Heart left ventricle (tissue), 16 donors: ENCODE measurements at places on chromosomes 16 and 17.
A peak's percentile ranks its signal among the peaks of the same experiment; 100 is the strongest.

GRCh38 chr17:45147581-45148182, 593 bp upstream of the HEXIM1 start:
- peak; percentile 88 for DNase-seq

- no peak for DNase-seq
Measured at GRCh38 chr16:9275377-9275776, 183.9 kb downstream of the HAPSTR1 start.

- DNase-seq: no peak
Measured at GRCh38 chr16:77657016-77657415, 65.3 kb upstream of the NUDT7 start.

DNA sequence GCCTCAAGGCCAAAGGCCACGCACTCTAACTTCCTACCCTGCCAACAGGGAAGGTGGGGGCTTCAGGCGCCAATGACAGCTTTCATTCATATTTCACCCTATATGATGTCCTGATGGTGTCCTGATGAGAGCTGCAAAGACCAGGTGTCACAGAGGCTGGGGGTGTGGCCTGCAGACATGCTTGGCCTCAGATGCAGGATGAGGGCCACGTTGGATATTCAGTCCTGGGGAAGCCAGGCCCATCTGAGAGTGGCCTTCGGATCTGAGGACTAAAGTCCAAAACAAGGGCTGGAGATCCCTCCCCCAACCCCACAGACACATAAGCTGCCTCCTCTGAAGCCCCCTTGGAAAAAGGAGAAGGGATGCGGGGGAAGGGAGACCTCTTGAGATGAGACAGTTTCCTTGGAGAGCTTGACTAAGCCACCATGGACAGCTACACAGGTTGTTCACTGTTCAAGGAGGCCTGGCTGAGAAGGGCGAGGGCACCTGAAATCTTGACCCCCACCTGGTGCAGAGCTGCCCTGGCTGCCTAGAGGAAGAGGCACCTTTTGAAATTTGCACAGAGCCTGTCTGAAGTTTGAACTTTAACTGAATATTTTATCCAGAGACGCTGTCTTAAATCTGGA, 24.3 kb upstream of the GSG1L start:
- no peak for DNase-seq

- no peak for DNase-seq
Measured at GRCh38 chr16:9338510-9338909, 247.1 kb downstream of the HAPSTR1 start.

- DNase-seq: no peak
Measured at GRCh38 chr17:64063088-64063487, 42.7 kb upstream of the ICAM2 start.

DNA sequence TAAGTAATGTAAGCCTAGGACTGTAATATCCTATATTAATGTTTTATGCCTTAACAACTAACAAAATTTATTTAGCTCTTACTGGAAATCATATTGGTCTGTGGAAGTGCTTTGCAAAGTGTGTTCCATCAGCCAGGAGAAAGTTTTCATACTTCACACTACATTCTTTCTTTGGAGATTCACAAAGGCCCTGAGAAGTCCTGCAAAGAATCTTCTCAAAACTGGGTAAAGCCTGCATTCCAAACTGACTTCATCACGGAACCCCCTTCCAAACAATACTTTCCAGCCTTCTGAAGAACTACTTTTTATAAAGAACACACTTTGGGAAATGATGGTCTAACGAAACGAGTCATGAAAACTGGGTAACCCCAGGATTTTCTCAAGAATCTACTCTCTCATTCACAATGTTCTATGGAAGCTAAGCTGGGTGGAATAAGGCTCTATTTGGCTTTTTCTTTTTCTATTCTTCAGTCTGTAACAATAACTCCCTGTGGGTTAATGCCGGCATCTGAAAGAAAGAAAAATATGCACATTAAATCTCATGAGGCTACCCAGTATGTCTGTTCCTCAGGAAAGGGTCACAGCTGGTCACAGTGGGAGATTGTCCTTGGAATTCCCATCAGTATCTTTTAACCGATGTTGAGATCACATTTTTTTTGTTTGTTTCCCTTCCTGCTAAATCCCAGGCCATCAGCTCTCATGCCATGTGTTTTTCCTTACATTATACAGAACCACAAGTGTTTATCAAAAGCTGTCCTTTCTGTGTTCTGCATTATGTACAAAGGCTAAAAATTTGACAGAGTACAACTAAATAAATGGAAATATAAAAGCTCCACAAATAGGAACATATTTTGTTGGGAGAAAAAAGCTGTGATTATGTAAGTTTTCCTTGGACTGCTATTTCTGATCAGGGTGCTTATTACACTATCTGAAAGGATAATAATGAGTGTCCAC, 12.8 kb upstream of the AKAP1 start:
- no peak for DNase-seq

DNA sequence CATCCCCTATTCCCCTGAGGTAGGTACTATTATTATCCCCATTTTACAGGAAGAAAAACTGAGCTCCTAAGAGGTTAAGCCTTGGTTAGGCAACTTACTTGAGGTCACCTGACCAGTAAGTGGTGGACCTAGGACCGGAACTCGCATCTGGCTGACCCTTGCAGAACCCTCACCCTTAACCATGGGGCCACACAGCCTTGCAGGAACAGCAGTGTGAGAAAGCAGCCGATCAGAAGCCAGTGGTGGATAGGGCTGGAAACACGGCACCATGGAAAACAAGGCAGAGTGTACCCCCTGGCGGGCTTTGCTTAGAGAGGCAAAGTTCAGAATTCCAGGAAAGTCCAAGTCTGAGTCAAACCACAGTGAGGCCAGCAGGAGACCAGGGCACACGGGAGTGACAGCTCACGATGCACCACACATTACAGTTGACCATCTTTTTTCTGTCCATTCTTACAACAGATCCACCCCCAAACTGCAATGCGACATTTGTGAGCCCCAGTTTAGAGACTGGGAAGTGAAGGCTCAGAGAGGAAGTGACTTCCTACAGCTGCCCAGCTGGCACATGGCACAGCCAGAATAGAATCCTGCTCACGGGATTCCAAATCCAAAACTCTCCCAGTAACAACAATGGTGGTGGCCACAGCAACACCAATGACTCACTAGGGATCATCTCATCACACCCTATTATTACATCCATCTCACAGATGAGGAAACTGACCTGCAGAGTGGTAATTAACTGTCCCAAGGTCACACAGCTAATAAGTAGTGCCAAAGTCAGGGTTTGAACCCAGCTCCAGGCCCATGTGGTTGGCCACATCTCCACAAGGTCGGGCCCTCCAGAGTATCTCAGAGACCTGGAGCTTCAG, 20.3 kb downstream of the KIFC3 start:
- peak; percentile 11 for DNase-seq

- no peak for DNase-seq
Measured at GRCh38 chr17:66149562-66149961, 42.4 kb downstream of the CEP112 start.

DNA sequence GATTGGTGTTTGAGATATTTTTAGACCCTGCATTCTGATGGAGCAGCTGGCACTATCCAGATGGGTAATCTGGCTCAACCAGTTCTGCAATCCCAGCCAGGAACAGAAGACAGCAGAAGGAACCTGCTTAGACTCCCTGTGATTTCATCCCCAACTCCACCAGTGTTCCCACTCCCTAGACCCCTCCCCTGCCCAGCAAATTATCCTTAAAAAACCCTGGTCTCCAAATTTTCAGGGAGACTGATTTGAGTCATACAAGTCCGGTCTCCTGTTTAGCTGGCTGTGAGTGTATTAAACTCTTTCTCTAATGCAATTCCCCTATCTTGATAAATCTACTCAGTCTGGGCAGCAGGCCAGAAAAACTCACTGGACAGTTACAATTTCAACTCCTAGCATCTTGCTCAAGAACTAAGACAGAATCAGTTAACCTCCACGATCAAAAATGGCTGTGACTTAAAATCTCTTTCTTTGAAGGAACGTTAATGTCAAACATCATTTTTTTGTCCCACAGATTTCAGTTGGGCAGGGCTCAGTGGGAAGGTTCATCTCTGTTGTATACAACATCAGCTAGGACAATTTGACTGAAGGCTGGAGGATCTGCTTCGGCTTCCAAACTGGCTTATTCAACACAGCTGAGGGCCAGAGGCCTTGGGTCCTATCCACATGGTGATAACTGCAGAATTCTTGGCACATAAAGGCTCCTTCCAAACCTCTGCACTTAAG, 4.9 kb upstream of the RBL2 start:
- no peak for DNase-seq

GRCh38 chr16:87125206-87126155, 191.7 kb downstream of the C16orf95 start:
- DNase-seq: peak; percentile 70

DNA sequence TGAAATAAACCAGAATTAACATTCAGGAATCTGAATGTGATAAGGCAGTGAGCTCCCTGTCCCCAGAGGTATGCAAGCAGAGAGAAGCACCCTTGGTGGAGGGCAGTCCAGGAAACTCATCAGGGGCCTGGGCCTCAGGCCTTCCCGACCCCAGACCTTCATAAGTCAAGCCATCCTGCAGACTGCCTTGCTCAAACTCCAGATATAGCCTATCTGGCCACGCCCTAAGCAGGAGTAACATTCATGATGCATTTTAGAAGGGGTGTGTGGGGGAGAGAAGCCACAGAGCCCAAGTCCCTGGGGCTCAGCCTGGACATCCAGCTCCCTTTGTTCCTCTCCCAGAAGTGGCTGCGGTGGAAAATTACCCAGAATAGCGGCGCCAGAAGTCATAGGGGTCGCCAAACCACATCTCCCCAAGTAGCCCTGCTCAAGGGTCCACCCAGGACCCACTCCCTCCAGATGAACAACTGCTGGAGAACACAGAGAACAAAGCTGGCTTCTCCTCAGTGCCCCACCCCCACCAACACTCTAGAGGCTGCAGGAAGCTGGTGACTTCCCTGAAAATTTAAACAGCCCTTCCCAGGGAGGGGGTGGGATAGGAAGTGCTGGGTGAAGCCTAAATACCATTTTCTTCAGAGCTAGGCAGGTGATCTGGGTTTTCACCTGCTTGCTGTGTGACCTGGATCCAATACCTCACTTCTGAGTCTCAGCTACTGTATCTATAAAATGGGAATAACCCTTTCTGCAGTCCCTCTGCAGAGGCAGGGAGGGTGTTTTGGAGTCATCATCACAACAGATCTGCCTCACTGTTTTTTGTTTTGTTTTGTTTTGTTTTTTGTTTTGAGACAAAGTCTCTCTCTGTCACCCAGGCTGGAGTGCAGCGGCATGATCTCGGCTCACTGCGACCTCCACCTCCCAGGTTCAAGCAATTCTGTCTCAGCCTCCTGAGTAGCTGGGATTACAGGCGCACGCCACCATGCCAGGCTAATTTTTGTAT, 1.5 kb upstream of the SREBF1 start:
- DNase-seq: peak; percentile 83

DNA sequence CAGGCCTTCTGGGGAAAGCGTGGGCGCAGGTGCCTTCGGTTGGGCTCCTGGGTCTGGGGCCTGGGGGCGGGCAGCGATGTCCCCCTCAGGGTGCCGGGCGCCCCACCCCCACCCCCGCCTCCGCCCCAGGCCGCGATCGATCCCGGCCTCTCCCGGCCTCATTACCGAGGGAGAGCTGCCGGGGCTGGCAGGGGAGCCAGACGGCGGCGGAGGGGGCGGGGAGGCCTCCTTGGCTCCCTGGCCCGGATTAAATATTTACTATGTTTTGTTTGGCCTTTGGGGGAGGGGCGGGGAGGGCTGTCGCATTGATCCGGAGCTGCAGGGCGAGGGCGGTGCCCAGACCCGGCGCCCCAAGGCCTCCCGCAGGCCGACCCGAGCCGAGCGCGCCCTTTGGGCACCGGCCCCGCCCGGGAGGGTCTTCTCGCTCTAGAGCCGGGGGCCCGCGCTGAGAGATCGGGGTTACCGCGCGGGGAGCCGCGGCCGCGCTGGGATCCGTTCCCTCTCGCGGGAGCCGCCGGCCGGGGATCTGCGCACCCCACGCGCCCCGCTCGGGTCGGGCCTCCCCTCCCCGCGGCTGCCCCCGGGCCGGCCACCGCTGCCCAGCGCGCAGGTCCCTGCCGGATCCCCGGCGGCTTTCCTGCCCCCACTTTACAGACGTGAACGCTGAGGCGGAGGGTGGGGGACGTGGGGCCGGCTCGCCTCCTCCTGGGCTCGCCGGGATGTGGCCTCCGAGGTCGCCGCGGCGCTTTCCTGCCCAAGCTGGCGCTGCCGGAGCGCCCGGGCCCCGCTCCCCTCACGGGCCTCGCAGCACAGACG, 27.0 kb downstream of the RTN4RL1 start:
- DNase-seq: no peak

DNA sequence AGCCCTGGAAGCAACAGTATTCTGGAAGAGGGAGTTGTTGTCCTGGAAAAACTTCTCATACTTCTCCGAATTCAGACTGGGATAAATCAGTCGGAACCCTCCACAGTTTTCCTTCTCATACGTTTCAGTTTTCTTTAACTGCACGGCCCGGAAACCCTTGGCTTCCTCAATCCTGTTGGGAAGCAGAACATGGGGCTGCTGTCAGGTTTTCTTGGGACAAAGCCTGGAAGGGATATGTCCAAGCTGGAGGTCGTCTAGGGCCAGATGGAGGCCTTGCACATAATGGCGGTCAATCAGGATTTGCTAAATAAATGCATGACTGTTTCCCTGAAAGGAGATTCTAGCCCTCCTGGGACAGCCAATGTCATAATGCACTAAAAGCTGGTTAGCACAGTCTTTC, 29.2 kb downstream of the TTLL6 start:
- no peak for DNase-seq

- peak; percentile 31 for DNase-seq
Measured at GRCh38 chr16:10514369-10515055, 65.9 kb downstream of the EMP2 start.

DNA sequence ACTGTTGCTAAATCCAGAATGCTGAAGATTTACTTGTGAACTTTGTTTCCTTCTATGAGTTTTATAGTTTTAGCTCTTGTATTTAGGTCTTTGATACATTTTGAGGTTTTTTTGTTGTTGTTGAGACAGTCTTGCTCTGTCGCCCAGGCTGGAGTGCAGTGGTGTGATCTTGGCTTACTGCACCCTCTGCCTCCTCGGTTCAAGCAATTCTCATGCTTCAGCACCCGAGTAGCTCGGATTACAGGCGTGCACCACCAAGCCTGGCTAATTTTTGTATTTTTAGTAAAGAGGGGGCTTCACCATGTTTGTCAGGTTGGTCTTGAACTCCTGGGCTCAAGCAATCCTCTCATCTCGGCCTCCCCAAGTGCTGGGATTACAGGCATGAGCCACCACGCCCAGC, 14.4 kb downstream of the TENT4B start:
- no peak for DNase-seq

- no peak for DNase-seq
Measured at GRCh38 chr16:55571191-55571897, 4.9 kb downstream of the CAPNS2 start.

- no peak for DNase-seq
Measured at GRCh38 chr17:40283662-40284061, 4.0 kb upstream of the CDC6 start.

- DNase-seq: no peak
Measured at GRCh38 chr17:2186937-2187336, 116.6 kb downstream of the SMG6 start.

- DNase-seq: no peak
Measured at GRCh38 chr17:75748706-75749105, 16.3 kb downstream of the GALK1 start.

GRCh38 chr17:75475144-75475835, 18.9 kb downstream of the TMEM94 start:
- DNase-seq: no peak

- no peak for DNase-seq
Measured at GRCh38 chr17:76929601-76930000, 61.4 kb downstream of the MGAT5B start.

- no peak for DNase-seq
Measured at GRCh38 chr16:56990407-56991286, 1.3 kb downstream of the NLRC5 start.

- DNase-seq: no peak
Measured at GRCh38 chr16:88197481-88198456, 185.0 kb upstream of the ZNF469 start.

GRCh38 chr16:82061861-82062525, 26.9 kb downstream of the HSD17B2 start:
- DNase-seq: no peak

GRCh38 chr17:10651927-10652326, 5.2 kb downstream of the MYH3 start:
- no peak for DNase-seq
